Posterior vena cava (tissue), 2 donors: ENCODE measurements at places on chromosomes 1 and 21. TPM values are rescaled to one million over a fixed set of nuclear protein-coding genes. Genes with fewer than 3 reads are reported as not detected.
A peak's percentile ranks its signal among the peaks of the same experiment; 100 is the strongest.

AMY1C gene
- not detected for total RNA-seq

CD1D gene
- total RNA-seq, result 1.4 TPM

SMYD2 gene
- total RNA-seq, result 17.6 TPM

TARBP1 gene
- total RNA-seq, result 13.8 TPM

CDKN2C gene
- total RNA-seq, result 20.5 TPM

DNA sequence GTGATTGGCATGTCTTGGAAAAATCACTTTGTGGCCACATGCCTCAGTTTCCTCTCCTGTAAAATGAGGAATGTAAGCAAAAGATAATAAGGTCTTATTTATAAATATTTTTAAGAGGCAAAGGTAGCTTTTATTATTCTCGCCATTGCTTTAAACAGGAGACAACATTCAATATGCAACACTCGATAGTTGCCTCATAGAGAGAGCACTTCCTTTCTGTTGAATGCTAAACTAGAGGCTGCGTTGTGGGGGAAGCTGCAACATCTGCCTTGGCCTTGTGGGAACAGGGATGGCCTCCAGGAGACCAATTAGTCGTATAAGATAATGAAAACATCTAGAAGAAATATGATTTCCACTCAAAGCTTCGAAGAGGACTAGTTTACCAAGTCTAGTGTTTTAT lies 3.5 kb downstream of the OSCP1 start:
- no peak for DNase-seq

DNA sequence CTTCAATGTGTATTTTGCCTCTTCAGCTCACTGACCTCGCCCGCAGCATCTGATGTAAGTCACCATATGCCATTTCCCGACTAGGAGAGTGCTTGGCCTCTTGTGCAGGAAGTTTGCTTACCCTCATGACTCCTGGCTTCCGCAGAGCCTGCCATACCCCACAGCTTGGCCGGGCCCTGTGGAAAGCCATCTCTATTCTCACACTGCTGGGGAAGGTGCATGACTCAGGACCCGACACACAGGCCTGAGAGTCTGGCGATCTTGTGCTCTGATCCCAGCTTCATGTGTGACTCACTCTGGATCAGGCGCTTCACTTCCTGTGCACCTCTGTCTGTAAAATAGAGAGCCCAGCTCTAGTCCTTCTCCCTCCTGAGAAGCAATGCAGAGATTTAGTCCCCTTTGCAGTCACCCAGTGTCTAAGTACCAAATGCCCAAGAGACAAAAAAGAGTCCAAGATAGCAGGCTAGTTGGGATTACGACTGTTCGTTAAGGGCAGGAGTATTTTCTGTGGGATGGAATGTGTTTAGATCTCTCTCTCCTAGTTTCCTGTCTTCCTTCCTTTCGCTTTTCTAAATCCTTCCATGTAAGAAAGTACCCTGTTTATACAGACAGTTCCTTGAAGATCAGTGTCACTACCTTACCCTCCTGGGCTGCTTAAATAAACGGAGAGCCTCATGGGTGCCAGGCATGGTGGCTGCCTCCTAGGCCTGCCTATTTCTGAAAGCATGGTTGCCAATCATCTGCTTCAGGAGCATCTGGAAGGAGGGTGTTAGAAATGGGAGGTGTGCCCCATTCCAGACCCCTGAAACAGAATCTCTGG lies 62.8 kb upstream of the KIF26B start:
- peak; percentile 82 for DNase-seq

- no peak for DNase-seq
Observed at GRCh38 chr21:33428669-33429068, 25.5 kb downstream of the IFNGR2 start.

DNA sequence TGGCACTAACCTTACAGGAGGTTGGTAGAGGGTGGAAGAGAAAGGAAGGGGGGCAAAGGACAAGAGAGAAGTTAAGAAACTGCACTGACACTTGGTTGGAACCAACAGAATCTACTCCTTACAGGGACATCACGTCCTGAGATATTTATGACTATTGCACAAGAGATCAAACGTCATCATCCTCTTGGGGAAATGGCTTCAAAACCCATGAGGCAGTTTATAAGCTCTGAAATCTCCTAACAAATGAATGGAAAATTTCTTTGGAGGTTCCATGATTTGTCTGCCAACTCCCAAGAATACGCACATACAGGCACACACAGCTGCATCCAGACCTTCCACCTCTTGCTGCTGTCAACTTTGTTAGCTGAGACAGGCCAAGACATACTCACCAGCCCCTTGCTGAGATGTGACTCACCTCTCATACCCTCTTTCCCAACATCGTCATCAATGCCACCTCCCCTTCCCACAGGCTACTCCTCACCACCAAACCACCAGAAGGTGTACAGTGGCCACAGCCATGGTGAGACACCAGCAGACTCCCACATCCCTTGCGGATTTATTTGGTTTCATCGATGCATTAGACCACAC lies 135.5 kb downstream of the SETD4 start:
- DNase-seq, result no peak

DNA sequence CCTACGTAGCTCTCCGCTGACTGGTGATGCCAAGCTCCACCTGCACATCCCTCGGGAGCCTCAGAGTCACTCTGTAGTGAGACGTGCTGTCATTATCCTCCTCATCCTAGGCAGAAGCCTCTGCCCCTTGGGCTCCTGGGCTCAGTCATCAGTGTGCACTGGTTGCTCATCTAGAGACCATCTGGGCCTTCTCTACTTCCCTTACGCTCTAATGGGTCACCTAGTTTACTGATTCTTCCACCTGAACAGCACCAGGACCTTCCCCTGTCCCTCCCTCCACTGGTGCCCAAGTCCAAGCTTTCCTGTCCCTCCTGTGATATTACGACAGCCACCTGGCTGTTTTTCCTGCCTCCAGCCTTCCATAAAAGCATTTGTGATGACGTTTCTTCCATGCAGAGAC lies 136.1 kb upstream of the ERRFI1 start:
- DNase-seq, result no peak

- DNase-seq, result no peak
Observed at GRCh38 chr1:4700801-4701200, 46.4 kb downstream of the AJAP1 start.

DNA sequence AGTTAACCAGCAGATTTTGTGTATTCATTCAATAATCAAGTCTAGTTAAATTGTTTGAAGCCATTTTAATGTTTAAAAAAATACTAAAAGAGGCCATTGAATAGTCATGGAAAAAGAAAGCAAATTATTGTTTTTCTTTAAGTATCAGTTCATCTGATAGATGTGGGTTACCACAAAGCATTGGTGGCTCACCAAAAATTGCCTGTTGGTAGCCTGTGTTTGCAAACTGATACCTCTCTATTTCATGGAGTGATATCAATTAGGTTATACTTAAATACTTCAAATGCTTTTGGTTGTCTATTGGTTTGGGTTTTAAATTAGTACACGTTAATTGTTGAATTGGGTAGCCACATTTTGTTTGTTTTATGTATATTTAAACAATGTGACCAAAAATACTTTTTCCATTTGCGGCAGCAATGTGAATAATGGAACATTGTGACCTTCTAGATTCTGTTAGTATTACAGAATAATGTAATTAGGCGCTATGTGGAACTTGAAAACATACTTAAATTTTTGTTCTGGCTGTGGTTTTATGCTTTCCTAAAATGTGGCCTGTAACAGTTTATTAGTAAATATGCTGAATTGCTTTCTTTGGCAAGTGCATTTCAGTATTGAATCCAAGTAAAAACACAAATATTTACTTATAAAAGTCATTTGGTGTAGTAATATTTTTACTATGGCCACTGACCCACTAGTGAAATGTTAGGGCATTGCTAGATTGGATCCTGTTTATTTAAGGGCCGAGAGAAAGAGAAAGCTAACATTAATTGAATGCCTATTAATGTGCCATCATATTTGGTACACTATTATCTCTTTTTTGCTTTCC lies 37.1 kb upstream of the NBL1 start:
- DNase-seq, result no peak

GRCh38 chr1:87834941-87835340 lies 506.3 kb downstream of the LMO4 start:
- DNase-seq, result no peak

DNA sequence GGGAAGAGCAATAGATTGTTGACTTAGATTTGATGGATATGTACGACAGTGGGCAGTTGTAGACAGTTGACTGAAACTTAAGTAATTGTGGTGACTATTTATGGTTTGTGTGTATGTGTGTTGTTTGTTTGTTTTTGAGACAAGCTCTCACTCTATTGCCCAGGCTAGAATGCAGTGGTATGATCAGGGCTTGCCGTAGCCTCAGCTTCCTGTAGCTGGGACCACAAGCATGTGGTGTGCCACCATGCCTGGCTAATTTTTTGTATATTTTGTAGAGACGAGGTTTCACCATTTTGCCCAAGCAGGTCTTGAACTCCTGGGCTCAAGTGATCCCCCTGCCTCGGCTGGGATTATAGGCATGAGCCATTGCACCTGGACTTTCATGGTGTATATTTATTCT lies 9.8 kb downstream of the SDHC start:
- no peak for DNase-seq

- DNase-seq, result no peak
Observed at GRCh38 chr1:34740161-34740868, 14.5 kb upstream of the GJB5 start.

DNA sequence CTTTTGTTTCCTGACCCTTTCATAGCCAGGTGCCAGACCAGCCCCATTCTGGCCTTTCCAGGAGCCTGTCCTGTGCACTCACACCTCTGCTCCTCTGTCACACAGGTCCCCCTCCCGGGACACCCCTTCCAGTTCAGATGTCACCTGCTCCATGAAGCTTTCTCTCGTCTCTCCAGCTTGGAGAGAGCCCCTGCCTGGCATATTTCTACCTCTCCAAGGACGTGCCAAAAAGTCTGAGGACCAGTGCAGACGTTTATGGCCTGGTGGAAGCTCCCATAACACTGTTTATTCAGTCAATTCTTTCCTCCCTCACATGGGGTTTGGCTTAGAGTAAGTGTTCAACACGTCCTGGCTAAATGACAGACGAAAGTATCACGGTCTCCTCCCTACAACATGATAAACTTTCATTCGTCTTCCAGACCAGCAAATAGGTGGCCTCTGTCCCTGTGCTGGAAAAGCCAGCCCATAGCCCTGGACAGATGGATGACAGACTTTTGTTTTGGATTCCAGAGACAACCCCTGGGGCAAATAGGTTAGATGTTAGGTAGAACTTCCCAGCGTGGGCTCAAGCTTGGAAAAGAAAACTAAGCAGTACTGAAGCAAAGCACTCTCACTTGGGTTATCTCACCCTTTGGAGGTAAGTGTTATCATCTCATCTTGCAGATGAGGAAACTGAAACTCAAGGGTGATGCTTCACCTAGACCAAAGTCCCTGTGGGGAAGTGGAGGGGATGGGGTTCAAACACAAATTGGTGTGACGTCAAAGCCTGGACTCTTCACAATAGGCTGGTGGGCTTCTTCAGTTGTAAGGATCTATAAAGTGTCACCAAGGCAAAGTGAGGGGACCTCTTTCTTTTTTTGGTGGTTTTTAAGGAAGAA lies 52.9 kb upstream of the ECE1 start:
- DNase-seq, result no peak

GRCh38 chr1:65001231-65001792 lies 35.0 kb upstream of the JAK1 start:
- peak; percentile 97 for DNase-seq

DNA sequence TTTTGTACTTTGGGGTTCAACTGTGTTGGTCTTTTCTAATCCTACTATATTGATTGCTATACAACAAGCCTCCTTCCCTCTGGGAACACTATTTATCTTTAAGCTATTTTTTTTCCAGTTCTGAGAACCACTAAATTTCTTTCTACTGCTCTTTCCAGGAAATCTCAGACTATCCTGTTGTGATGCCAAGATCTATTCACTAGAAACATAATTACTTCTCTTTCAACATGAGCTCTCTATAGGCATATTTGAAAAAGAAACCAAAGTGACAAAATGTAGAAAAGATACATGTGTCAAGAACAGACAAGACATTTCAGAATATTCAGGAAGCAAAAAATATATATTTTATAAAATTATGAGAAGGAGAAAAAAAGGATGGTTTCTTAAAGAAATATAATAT lies 82.9 kb downstream of the SLC44A5 start:
- DNase-seq, result no peak

- DNase-seq, result no peak
Observed at GRCh38 chr1:62247391-62248168, 52.9 kb downstream of the L1TD1 start.

- peak; percentile 61 for DNase-seq
Observed at GRCh38 chr21:46154955-46155513, 345 bp downstream of the FTCD start.

- DNase-seq, result no peak
Observed at GRCh38 chr21:26553898-26554297, 19.2 kb downstream of the CYYR1 start.

GRCh38 chr1:54967372-54967771 lies 13.1 kb upstream of the TMEM61 start:
- DNase-seq, result peak; percentile 34

- DNase-seq, result peak; percentile 62
Observed at GRCh38 chr1:46489638-46490405, at the start of gene DMBX1. TSS of gene DMBX1 (plus strand) at chr1:46489836. CDS start at chr1:46507011, 17,175 bp downstream.

GRCh38 chr1:34871443-34872132 lies 12.0 kb upstream of the SMIM12 start:
- no peak for DNase-seq

DNA sequence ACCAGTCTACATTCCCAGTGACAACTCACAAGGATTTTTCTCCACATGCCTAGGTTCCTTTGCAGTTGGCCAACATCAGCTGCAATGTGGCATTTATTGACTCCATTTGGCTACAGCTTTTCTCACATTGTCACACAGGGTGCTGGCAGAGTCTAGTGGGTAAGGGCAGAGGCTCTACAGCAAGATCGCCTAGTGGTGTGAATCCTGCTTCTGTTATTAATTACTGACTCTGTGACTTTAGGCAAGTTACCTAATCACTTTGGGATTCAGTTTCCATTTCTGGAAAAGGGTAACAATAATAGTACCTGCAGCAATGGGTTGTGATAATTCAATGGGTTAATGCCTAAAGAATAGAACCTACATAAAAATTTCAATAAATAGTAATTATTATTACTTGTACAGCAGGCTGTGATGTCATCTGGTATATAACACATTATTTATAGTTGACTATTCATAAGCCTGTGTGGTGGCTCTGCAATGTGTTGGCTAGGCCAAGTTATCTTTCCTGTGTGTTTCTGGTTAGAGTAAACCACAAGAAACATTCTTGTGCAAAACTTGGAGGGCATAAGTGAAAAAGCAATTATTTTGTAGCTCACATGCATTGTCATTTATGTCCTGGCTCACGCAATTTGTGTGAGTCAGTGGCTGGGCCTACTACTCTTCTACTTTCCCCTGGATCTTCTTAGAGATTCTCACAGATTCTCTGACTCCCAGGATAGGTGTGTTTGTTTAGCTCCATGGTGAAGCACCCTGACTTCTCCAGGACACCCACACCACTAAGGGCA lies 59.5 kb downstream of the PTGS2 start:
- DNase-seq, result no peak
